ENCODE measurements at places on chromosomes 6 and 20. TPM values are rescaled to one million over a fixed set of nuclear protein-coding genes. Genes with fewer than 3 reads are reported as not detected.

The LZTS3 gene
- 2.2 TPM for total RNA-seq

The ENPP3 gene
- total RNA-seq, result 0.19 TPM

The VIP gene
- 1.2 TPM for total RNA-seq

The KIAA0408 gene
- not detected for total RNA-seq

The SPATA2 gene
- 1.6 TPM for total RNA-seq

The HRH3 gene
- not detected for total RNA-seq
